ENCODE measurements at places on chromosomes 7 and 10.
A peak's percentile ranks its signal among the peaks of the same experiment; 100 is the strongest.

GRCh38 chr7:48959676-48960075, 35.3 kb downstream of the CDC14C start:
- H3K36me3 ChIP-seq: no peaks in the 10 kb centered on the region
- no peaks in the 10 kb centered on the region for H3K4me1 ChIP-seq
- no peak for DNase-seq
- H3K27ac ChIP-seq: no peak overlapping the region
- no peak overlapping the region for H3K4me3 ChIP-seq
- no peaks in the 10 kb centered on the region for H3K27me3 ChIP-seq

DNA sequence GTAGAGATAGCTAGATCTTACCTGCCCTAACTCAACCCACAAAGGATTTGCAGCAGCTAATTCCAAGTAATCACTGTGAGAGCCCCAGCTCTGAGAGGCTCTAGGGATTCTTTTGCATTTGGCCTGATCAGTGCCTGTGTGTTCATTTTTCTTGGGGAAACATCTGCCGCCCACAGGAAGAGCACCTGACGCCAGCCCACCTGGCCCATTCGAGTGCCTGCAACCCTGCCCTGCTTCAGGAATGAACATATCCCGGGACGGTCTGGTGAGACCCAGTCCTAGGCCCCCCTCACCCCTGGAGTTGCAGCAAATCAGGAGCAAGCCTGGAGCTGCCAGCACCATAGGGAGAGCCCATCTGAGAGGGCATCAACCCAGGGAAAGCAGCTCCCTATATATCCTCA, 38.8 kb downstream of the GSDME start:
- no peak overlapping the region for H3K27ac ChIP-seq
- H3K27me3 ChIP-seq: peaks cover 27% of the 10 kb centered on the region
- peaks cover 8% of the 10 kb centered on the region for H3K4me1 ChIP-seq
- no peaks in the 10 kb centered on the region for H3K36me3 ChIP-seq

GRCh38 chr10:101803511-101803910, 14.7 kb downstream of the OGA start:
- DNase-seq: no peak
- peaks cover 16% of the 10 kb centered on the region for H3K4me1 ChIP-seq
- H3K27me3 ChIP-seq: no peaks in the 10 kb centered on the region
- peaks cover 100% of the 10 kb centered on the region for H3K36me3 ChIP-seq
- no peak overlapping the region for H3K27ac ChIP-seq

GRCh38 chr10:3622427-3622826, 162.6 kb downstream of the KLF6 start:
- peaks cover 18% of the 10 kb centered on the region for H3K27me3 ChIP-seq
- H3K27ac ChIP-seq: peak overlapping the region; percentile 75
- DNase-seq: no peak

DNA sequence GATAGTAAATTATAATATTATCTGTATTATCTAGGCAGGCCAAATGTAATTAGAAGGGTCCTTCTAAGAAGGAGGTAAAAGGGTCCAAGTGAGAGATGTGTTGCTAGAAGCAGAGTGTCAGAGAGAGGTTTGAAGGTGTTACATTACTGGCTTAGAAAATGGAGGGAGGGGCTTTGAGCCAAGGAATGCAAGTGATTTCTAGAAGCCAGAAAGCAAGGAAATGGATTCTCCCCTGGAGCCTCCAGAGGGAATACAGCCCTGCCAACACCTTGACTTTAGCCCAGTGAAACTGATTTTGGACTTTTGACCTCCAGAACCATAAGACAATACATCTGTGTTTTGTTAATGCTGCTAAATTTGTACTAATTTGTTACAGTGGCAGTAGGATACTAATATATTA, 97.9 kb upstream of the IL6 start:
- peaks cover 10% of the 10 kb centered on the region for H3K27me3 ChIP-seq
- H3K36me3 ChIP-seq: no peaks in the 10 kb centered on the region
- no peak overlapping the region for H3K4me3 ChIP-seq
- no peaks in the 10 kb centered on the region for H3K4me1 ChIP-seq

- H3K27me3 ChIP-seq: no peaks in the 10 kb centered on the region
- no peak overlapping the region for H3K4me3 ChIP-seq
- no peaks in the 10 kb centered on the region for H3K4me1 ChIP-seq
- H3K36me3 ChIP-seq: no peaks in the 10 kb centered on the region
Measured at GRCh38 chr7:34080513-34080912, 175.2 kb downstream of the BMPER start.
